Activated CD4-positive, CD25-positive, alpha-beta regulatory T cell treated with anti-CD3 and anti-CD28 coated beads, Interleukin-2, amount 50 U/mL, for 24 hours (primary cell): ENCODE measurements at places on chromosomes 7 and 10.

DNA sequence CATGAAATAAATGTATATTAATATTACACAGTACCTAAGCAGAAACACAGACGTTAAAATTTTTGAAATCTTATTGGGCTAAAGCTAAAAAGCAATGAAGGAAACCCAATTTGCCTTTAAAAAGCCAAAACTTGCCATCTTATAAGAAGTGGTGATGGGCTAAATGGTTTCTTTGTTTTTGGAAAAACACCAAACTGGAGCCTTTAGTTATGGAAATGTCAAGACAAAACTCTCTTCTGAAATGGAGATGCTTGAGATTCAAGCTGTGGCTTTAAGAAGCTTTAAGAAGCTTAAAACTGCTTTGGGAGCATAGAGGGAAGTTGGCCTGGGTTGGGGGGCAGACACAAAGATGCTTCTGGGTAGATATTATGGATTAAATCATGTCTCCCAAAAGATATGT is 277.0 kb downstream of the GFRA1 start:
- ATAC-seq: no peak

DNA sequence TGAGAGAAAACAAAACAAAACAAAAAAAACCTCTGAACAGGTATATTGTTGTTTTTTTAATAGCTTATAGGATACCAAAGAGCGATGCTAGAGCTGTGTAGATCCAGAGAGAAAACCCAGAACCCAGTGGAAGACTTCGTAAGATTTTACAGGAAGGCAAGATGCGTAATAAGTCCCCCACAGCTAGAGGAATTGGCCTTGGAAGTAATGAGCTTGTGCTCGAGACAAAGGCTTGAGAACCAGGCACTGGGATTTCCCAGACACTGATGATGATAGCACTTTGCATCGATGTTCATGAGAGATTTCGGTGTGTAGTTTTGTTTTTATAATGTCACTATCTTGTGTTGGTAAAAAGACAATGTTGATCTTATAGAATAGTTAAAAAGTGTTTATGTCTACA is 821.5 kb upstream of the IGFBP3 start:
- ATAC-seq: no peak

- no peak for ATAC-seq
These were observed 28.7 kb upstream of the RUFY2 start for GRCh38 chr10:68435803-68436202.

DNA sequence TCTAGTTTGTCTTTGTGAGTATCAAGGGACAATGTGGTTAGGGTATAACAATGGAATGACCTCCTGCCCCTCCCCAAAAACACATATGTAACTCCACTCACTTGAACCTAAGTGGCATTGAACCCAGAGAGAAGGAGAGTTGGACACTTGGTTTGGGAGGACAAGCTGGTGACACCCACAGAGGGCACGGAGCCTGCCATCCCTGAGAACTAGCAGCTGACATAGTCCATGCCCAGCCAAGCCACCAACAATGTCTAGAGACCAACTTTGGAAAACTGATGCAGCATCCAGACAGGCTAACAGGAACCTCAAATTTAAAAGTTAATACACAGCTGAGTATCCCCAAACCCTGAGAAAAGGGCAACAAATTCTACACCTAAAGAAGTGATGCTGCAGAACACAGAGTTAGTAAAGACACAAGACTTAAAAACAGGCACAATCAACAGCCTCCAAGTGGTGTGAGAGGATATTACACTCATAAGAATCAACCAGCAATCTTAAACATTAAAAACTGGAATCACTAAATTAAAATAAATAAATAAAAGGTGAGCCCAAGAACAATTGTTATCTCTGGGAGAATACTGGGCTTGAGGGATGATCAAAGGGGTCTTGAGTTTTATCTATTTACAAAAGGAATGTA is 27.2 kb downstream of the NUDCD3 start:
- no peak for ATAC-seq

DNA sequence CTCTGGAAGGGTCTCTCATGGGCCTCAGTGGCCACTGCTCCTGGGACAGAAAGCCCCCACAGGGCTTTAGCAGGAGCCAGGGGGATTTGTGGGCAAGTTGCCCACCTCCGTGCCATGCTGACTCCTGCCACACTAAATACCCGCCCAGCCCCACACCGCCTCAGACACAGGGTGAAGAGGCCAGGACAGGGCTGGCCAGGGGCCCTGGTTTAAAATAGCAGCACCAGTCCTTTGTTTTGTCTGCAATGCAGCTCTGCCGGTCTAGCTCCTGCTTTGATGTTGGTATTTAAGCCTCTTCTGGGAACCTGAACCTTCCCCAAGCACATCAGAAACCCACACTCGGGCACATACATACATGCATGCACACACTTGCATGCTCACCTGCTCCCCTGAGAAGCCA is 14.4 kb upstream of the TNRC18 start:
- no peak for ATAC-seq

DNA sequence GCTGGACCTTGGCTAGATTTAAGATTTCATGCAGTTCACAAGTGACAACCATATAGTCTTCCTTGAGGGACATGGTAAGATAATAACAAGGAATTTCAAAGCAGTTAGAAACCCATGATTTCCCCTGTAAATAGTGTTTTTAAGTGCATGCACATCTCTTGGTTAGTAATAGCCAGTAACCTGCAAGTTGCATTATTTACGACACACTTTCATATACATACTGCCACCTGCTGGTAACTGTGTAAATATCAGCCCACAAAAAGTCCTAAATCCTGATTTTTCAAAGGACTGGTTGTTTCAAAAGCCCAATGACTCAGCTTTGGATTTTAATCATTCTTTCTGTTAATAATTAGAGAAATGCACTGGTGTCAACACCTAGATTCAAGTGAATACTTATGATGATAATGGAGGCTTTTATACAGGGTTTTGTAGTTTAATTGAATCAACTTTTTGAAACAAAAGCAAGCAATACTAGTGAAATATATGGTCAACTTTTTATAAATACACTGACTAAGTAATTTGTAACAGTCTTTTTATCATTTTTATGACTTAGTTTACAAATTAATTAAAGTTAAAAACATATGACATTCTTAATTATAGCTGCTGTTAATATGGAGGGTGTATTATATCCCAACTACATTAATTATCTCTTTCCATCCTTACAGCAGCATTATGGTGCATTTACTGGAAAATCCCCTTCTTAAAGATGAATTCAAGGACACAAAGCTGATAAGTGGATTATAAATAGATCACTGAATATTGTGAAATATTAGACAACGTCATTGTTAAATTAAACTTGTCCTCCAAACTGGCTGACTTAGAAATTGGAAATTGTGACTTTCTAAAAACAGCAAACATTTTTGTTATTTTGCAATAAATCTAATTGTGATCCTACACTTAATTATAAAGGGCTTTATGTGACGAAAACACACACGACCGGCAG is 367.7 kb upstream of the SEMA3D start:
- peak; percentile 35 for ATAC-seq

DNA sequence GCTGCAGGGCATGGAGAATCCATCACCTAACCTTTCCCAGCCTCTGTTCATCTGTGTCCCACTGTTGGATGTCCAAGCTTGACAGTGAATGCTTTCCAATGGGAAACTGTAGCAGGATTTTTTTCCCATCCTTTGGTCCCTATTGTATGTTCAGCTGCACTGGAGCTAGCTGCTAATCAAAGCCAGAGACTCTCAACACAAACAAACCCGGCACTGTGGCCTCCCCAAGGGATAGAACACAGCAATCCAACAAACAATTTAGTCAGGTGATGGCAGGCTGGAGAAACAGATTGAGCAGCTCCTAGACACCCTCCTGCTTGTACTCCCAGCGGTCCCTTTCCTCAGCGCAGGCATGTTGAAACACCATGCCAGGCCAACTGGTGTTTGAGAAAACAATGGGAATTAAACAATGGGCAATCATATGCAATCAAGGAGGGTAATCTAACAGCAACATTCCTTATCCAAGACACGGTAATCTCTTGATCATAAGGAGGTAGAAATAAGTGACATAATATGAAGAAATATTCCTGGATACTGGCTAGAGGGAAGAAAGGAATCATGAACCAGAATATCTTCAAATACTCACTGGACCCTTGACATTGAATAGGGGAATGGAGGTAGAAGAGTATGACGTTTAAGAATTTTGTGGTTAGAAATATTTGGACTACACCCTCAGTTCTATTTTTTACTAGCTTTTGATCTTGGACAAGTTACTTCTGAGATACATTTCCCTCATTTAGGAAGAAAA is 15.0 kb downstream of the PTN start:
- ATAC-seq: no peak

GRCh38 chr7:156145184-156145583 is 332.9 kb upstream of the SHH start:
- no peak for ATAC-seq

DNA sequence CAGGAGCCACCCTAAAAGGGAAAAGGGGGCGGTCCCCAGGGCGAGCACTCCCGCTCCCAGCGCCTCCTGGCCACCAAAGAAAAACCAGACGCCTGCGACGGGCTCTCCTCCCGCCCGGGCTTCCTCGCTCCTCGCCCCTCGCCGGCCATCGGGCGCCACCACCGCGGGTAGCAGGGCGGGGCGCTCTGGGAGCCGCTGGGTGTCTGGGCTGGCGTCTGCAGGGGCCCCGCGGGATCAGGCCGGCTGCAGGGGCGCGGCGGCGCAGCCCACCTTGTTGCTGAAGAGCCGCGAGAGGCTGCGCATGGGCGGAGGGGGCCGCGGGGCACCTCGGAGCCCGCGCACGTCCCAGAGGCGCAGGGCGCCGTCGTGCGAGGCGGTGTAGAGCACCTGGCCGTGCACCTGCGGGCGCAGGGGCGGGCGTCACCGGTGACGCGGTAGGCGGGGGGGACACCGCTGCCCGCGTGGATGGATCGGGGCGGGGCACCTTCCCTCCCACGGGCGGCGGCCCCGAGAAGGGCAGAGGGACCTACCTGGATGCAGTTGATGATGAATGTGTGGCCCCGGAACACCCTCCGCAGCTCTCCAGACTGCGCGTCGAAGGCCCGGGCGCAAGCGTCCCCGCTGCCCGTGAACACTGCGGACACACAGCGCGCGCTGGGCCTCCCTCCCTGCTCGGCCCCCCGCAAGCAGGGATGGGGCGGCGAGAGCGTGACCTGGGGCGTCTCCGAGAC is 28.3 kb downstream of the WDR86 start:
- ATAC-seq: peak; percentile 30

DNA sequence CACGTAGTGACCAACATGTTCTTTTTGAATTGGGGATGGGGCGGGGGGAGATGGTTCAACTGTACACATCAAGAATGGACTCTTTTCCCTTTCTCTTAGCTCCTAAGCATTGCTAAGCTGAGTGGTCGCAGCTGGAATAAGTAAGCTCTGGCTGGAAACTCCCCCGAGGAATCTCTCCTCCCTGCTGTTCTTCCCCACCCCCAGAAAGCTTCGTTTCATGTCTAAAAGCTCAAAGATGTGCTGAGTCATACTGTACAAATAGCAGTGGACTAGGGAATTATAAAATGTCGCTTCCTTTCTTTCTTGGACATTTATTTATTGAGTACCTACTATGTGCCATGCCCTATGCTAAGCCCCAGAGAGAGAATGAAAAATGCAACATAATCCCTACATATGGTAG is 191.1 kb upstream of the ADO start:
- no peak for ATAC-seq

DNA sequence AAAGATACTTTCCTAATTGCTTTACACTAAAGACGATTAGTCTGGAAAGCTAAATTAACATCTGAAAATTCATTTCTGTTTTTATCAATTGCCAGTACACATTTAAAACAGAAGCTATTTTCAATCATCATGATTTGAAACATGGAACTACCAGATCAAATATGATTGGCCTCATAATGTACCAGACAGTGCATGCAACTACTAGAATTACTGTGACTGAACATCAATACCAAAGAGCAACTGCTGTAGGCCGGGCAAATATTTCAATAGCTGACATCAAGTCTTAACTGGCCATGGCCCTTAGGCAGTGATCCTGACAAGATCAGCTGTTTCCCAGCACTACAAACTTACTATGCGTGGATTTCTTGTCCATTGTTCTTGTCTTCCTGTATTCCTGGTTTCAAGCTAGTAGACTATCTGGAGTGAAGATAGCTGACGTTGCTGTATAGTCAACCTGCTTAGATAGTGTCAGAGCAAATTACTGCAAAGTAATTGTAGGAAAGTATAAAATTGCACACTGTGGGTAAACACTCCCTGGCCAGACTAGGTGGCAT is 21.7 kb upstream of the WNT16 start:
- ATAC-seq: peak; percentile 27

- peak; percentile 17 for ATAC-seq
These were observed 46.4 kb upstream of the MKRN1 start for GRCh38 chr7:140525743-140526142.

DNA sequence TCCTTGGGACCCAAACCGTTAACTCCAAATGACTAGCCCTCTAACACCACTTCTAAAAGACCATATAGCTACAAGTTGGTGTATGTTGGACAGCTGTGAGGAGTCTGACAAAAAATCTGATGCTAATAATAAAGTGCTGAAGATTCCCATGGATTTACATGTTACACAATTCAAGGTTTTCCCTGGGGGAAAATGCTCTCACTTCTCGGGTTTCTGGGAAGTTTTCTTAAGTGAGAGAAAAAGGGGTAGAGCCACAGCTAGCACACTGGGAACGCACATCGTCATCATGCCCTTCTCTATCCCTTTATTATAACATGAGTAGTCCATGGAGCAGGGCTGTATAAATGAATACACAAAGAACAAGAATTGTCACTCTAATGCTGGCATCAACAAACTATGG is 162.1 kb downstream of the CHCHD3 start:
- ATAC-seq: no peak

DNA sequence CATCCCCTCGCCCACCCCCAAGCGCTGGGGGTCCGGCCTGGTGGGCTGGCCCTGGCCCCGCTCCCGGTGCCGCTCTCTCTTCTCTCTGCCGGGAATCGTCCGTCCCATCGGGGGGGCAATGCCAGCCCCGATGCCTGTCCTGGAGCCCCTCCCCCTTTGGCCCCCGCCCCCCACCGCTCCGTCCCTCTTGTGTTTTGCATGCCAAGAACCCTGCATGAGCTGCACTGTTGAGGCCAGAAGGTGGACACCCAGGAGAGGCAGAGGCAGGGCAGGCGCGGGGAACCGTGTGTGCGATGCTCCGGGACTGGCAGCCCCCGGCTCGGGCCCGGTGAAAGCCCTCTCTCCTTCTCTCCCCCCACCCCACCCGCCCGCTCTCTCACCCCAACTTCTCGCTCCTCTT is 22.1 kb upstream of the HSPB1 start:
- ATAC-seq: no peak

- ATAC-seq: no peak
These were observed 27.2 kb upstream of the CTBP2 start for GRCh38 chr10:125187238-125188194.

DNA sequence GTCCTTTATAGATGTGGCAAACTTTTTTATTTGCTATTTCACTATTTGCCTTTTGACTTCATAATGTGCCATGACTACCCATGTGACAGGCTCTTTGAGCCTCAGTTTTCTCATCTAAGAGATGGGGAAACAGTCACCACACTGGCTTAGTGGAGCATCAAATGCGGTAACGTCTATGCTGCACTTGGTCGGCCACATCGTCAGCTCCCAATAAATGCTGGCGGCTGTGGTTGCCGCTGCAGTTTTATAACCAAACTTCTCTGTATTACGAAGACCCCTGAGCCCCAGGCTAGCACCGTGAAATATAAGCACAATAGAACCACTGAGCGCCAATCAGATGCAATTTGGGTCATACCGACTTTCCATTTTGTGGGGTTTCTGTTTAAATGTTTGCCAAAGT is 56.2 kb downstream of the PARP12 start:
- no peak for ATAC-seq
